ENCODE measurements at places on chromosomes 12 and 14.

- DNase-seq: no peak
Observed at GRCh38 chr12:120639771-120640721, at the start of gene CABP1. CABP1 (plus strand) TSS chr12:120640626; CDS start chr12:120640686, 60 bp downstream.

DNA sequence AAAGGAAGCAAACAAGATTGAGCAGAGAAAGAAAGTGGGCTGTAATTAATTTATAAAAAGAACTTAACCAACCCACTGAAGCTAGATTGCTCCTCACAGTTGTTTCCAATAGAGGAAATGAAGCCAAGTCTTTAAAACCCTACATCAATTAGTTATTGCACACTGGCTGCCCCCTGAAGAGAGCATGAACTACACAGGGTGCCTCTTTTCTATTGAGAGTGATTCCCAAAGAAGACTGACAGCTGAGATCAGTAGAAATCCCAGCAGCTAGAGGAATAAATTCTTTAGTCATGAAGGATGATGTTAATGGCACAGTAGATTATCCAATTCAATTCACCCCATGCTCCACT is 8.6 kb upstream of the USP15 start:
- DNase-seq: no peak

- DNase-seq: no peak
Observed at GRCh38 chr12:6234906-6235305, 34.7 kb downstream of the CD9 start.

DNA sequence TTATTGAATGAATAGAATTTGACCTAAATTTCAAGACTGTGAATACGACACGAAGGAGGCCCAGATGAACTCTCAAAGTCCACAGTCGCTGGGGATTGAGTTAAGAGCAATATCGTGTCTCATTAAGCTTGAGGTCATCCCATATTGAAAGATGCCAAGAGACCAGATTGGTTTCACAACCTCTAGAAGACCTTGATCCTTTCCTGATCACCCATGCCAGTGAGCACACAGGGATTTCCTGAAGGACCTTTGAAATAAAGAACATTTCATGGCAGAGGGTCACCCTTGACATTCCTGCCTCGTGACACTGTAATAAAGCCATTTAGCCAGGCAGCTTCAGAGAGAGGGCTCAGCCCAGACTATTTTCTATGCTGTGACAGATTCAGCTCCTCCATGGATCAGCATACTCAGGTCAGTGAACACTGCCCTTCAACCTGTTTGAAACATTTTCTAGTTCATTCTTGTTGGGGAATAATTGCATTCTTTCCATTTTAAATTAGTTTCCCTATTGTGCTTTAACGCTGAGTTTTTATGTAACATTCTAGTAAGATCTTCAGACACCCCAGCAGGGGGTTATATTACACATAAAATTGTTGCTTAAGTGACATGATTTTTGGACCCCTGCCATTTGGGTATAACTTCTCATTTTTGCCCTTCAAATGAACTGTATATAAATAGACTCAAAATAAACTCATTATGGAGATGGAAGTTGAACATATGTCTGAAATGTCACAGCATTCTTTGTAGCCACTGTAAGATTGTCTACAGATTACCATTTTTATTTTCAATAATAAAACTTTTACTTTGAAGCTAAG is 213.2 kb downstream of the C12orf50 start:
- DNase-seq: no peak

DNA sequence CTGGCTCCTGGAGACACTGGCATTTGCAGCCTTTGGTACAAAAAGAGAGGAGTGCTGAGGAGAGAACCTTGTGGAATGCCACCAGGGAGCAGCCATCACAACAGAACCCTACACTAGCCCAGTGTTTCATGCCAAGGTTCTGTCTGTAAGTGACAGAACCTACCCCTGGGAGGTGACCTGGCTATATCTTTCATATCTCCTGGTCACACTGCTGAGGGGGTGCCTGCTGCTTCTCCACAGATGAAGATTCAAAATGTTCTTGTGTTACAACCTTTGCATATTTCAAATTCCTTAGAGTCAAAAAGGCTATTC is 12.7 kb upstream of the EIF4B start:
- no peak for DNase-seq

GRCh38 chr14:65470404-65470880 is 57.9 kb downstream of the FUT8 start:
- DNase-seq: no peak

- no peak for DNase-seq
Observed at GRCh38 chr12:50689437-50689836, 74.5 kb upstream of the ATF1 start.

DNA sequence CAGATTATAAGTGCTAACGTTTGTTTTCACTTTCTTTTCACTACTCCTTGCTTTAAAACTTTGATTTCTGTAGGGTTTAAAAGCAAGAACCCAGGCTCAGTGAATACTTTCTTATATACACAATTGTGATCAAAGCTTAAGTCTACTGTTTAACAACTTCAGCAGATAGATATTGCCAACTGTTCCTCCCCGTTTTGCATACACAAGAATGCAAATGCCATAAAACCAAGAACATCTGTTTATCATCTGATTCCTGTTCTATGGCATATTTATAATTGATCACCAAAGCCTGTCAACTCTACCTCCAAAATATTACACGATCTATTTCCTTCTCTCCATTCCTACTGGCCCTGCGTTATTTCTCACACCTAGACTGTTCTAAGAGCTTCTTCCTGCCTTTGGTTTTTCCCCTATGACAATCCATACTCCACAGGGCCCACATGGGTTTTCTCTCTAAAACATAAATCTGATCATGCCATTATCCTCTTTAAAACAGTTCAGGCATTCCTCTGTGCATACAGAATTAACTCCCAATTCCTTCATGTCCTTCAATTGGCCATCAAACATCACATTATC is 15.9 kb downstream of the MED13L start:
- no peak for DNase-seq

- DNase-seq: no peak
Observed at GRCh38 chr12:13945641-13946040, 35.8 kb downstream of the GRIN2B start.

DNA sequence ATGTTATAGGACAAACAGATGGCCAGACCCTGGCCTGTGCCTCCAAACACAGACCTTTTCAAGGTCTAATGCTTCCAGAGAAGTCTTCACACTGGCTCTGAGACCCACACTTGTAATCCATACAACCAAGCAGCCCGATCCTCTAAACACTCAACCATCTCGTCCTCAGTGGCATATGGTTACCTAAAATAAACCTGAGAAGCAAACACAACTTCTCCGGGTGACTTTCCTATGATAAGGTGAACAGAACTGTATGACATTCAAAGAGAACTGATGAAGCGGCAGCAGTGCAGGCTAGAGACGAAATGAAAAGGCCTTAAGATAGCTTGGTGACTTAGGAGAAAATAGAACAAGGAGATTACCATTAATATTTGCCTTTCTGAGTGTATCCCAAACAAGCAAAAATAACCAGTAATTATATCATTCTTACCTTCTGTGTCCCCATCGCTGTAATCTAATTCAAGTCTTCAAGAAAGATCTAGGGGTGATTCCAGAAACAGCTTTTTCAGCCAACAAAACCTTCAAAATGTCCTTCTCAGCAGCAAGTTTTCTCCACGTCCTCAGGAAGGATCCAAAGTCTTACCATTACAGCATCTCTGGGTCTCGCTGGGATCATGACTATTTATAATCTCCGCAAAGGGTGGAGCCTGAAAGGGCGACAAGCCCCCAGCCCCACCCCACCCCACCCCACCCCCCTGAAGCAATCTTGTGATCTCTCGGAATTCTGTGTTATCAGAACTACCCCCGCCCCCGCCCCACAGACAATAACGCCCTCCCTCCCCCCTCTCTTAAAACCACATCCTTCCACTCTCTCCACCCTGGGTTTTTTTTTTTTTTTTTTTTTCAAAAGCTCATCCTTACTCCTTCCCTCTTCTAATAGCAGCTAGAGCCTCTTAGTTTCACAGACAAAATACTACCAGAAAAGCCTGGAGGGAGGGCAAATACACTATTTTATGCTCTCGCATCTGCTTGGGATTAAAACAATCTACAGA is at the start of gene SLC2A3:
TSS of gene SLC2A3 (minus strand) at position 598 of the 992 bp plus-strand sequence. CDS start at position 445, 153 bp downstream.
- DNase-seq: peak; percentile 39

DNA sequence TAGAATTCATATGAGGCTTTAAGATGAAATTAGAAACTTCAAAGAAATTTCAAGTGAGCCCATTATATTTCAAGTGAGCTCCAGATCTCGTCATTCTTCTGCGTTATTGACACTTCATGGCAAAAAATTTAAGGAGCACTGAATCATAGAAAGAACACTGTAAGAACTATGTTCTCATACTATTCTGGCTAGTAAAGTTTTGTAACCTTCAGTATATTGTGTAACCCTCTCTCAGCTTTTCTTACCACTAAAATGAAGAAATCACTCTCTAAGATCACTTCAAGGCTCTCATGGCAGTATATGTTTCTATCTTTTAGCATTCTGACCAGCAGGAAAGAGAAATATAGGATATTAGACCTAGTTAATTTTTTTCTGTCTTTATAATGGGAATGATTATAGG is 6.3 kb downstream of the GPHN start:
- no peak for DNase-seq

GRCh38 chr14:60512126-60512525 is 3.2 kb downstream of the SIX6 start:
- DNase-seq: no peak

- no peak for DNase-seq
Observed at GRCh38 chr12:21913823-21914222, 27.4 kb downstream of the ABCC9 start.

GRCh38 chr12:29269706-29270408 is 111.1 kb downstream of the ERGIC2 start:
- no peak for DNase-seq

GRCh38 chr12:32151552-32151951 is 44.9 kb downstream of the BICD1 start:
- no peak for DNase-seq

- DNase-seq: no peak
Observed at GRCh38 chr14:31947680-31948595, 129.2 kb upstream of the ARHGAP5 start.

GRCh38 chr14:22997676-22998323 is 12.1 kb downstream of the C14orf93 start:
- no peak for DNase-seq

GRCh38 chr14:75204116-75204515 is 27.7 kb upstream of the TMED10 start:
- DNase-seq: no peak

- no peak for DNase-seq
Observed at GRCh38 chr12:112961074-112961473, 17.2 kb upstream of the OAS2 start.

DNA sequence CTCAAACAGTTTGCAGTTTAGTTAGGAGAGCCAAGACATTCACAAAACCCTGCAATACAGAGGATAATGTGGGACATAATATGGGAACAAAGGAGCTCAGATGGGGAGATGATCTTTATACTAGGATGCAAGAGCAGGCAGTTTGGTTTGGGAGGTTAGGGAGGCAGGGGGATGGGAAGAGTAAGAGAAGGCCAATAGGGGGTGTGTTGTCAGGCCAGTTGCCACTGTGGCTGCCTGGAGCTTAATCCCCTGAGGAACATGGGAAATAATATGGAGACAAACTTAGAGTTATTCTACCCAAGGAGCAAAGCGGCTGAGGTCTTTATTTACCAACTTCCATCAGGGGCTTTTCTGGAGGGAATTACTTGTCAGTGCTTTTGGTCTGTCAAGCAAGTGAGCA is 10.0 kb upstream of the CSRP2 start:
- DNase-seq: no peak

GRCh38 chr12:115455268-115455681 is 771.3 kb upstream of the TBX3 start:
- DNase-seq: no peak

DNA sequence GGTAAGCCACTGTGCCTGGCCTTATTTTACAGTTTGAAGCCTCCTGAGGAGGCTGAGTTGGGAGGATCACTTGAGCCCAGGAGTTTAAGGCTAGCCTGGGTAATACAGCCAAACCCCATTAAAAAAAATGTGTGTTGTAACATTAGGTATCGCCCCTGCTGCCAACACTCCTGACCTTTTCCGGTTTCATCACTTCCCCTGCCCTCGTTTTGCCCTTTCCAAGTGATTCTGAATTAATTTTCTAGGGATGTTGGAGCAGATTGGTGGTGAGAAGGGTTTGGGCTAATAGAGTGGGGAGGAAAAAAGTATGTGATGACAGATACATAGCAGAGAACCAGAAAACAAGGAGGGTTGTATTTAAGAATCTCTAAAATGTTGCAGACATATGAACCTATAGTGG is 25.6 kb upstream of the C12orf71 start:
- DNase-seq: no peak

GRCh38 chr12:3572560-3572959 is 81.6 kb downstream of the PRMT8 start:
- DNase-seq: no peak

DNA sequence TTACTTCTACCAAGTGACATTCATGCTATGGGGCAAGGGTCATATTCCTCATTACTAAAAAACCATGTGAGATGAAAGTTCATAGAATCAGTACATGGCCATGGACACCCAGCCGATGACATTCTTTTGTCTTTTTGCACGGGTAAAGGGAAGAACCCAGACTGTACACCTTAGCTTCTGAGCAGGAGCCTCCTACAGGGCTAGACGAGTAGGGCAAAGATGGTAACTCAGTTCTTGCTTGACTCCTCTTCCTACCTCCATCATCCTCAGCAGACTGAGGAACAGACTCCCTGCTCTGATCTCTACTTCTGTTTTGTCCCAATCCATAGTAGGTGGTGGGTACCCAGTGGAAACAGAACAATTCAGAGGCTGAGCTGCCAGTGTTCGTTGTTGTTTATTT is 281.3 kb downstream of the NPAS3 start:
- no peak for DNase-seq

DNA sequence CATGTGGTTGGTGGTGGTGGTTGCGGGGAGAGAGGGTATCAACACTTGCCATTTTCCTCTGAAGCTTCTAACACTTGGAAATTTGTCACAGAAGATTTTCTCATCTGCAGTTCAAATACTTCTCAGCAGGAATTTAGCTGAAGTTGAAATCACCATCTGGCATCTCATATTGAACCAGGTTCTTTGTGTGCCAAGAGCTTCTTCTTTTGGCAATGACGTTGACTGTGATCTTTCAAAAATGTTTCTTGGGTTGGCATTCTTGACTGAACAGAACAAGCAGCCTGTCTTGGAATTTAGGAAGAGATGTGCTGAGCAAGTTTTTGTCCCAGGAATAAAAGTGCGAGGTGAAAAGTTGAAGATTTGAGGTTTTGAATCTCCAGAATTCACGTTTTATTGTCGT is 8.7 kb upstream of the NIN start:
- DNase-seq: no peak

GRCh38 chr12:80107221-80107620 is 7.9 kb downstream of the OTOGL start:
- DNase-seq: no peak

GRCh38 chr14:54278087-54278486 is 118.7 kb upstream of the CDKN3 start:
- DNase-seq: no peak

GRCh38 chr14:89811954-89812575 is 142.5 kb downstream of the EFCAB11 start:
- no peak for DNase-seq
